ENCODE measurements at places on chromosomes 7 and 10.

GRCh38 chr10:79047875-79048638, 20.7 kb upstream of the ZMIZ1 start:
- no peak for DNase-seq

DNA sequence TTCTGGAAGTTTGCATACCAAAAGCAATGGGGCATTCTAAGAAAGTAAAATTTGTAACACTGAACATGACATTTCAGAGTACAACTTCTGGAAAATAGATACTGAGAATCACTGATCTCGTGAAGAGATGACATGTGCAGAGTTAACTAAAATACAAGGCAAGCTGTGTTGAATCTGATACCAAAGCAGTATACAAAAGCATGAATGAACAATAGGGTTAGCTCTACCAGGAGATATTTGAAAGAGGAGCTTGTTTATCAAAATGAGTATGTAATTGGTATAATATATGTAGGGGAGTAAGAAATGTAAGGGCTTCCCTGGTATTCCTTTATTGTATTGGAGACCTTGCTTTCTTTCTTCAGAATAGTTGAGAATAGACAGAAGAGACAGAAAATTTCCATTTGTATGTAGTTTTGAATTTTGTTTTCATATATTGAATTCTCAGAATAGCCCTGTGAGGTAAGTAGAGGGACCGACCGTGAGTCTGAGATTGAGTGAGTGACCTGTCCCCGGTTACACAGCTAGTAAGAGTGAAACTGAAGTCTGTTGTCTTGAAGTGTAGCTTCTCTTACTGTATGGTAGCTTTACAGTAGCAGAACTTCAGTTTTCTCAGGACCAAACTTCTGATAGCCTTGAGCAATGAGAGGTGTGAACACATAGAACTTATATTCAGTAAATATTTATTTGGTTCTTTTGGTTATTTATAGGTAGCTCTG, 5.0 kb downstream of the HBP1 start:
- DNase-seq = no peak

DNA sequence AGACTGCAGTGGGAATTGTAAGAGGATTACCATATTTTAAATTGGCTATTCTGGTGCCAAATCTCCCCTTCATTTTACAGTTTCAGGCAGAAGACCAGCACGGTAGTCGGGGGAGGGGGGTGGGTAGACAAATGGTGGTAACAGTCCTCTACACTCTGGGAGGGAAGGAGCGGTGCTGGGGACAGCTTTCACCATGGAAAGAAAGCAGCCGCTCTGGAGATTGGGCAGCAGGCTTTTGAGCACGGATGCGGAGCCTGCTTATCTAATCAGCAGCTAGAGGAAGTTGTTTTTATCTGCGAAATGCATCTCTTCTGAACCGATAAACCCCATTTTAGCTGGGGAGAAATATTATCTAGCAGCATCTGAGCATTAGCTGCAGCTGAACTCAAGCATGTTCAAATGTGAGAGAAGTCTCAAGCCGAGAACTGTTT, 28.7 kb downstream of the IKZF1 start:
- no peak for DNase-seq

DNA sequence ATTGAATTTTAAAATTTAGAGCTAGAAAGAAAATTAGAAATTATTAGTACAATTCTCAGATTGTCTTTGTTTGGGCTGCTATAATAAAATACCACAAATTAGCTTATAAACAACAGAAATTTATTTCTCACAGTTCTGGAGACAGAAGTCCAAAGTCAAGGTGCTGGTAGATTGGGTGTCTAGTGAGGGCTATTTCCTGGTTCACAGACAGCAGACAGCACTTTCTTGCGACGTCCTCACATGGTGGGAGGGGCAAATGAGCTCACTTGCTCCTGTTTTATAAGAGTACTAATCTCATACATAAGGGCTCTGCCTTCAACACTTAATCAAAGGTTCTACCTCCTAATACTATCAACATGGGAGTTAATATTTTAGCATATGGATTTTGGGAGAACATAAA, 134.1 kb downstream of the MDFIC start:
- no peak for DNase-seq

GRCh38 chr7:140966561-140967233, 42.0 kb upstream of the BRAF start:
- no peak for DNase-seq

DNA sequence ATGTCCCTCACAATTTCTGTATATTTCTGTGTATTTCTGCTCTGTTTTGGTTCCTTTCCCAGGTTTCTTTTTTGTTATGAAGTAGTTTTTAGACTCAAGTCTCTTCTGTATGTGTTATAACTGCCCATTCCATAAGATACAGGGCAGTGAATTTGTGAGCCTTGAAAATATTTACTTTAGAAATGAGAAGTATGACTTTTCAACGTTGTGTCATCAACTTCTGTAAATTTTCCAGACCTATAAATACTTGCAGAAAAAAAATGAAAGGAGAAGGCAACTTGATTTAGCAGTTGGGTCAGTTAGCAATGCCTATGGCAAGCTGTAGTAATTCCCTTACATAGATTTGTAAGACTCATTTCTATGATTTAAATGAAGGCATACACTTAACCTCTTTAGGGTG, 11.5 kb downstream of the EGFR start:
- no peak for DNase-seq

- no peak for DNase-seq
Observed at GRCh38 chr7:33807779-33808482, 97.4 kb upstream of the BMPER start.

GRCh38 chr7:30545791-30546555, 41.3 kb upstream of the GGCT start:
- no peak for DNase-seq

GRCh38 chr10:75209921-75210281, 695 bp upstream of the VDAC2 start:
- no peak for DNase-seq

GRCh38 chr10:110344622-110345021, 39.9 kb upstream of the SMNDC1 start:
- no peak for DNase-seq

GRCh38 chr10:8817299-8817698, 762.8 kb downstream of the GATA3 start:
- DNase-seq = no peak

DNA sequence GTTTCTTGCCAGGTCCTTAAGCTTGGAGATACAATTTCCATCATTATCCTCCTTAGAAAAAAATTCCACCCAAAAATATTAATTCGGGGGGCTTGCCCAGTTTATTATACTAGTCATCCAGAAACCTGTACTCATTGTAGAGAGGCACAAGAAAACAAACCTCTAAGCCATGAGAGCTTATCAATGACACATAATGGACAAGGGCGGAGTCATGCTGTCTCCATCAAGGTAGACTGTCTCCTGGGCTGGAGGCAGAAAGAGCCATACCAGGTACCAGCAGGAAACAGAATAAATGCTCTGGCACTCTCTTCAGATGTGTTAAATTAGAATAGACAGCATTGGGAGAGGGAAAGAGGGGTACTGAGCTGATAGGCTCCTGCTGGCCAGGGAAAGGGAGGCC, 69.8 kb upstream of the GSDME start:
- DNase-seq = no peak

DNA sequence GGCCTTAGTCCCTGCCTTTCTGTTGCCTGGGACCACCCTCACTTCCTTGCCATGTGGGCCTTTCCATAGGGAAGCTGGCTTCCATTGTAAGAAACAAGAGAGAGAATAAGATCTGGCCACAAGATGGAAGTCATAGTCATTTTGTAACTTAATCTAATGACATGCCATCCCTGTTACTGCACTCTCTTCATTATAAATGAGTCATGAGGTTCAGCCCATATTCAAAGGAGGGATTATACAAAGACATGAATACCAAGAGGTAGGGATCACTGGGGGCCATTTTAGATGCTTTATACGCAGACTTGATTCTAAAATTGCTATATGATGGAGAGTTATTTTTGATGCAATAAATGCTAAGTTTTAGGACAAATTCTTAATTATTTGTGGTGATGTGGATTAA, 75.2 kb upstream of the CELF2 start:
- no peak for DNase-seq

DNA sequence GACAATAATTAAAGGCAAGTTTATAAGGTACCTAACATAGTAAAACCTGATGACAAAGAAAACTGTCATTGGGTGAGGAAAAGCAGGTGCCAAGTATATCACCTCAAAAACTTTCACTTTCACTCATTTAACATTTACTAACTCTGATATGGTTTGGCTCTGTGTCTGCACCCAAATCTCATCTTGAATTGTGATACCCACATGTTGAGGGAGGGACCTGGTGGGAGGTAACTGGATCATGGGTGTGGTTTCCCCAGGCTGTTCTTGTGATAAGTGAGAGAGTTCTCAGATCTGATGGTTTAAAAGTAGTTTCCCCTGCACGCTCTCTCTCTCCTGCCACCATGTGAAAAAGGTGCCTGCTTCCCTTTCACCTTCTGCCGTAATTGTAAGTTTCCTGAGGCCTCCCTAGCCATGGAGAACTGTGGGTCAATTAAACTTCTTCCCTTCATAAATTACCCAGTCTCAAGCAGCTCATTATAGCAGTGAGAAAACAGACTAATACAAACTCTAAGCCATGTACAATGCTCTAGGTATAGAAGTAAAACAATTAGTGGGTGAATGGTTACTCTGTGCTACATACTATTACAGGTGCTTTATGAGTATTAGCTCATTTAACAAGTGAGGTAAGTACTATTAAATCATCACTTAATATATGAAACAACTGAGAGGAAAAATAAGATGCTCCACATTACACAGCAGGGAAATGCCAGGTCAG, 199.0 kb downstream of the CHCHD3 start:
- DNase-seq = no peak

DNA sequence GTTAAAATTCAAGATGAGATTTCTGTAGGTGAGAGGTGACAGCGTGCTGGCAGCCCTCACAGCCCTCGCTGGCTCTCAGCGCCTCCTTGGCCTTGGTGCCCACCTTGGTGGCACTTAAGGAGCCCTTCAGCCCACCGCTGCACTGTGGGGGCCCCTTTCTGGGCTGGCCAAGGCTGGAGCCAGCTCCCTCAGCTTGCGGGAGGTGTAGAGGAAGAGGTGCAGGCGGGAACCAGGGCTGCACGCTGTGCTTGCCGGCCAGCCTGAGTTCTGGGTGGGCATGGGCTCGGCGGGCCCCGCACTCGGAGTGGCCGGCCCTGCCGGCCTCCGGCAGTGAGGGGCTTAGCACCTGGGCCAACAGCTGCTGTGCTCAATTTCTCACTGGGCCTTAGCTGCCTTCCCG, 320.0 kb upstream of the VWC2 start:
- no peak for DNase-seq

DNA sequence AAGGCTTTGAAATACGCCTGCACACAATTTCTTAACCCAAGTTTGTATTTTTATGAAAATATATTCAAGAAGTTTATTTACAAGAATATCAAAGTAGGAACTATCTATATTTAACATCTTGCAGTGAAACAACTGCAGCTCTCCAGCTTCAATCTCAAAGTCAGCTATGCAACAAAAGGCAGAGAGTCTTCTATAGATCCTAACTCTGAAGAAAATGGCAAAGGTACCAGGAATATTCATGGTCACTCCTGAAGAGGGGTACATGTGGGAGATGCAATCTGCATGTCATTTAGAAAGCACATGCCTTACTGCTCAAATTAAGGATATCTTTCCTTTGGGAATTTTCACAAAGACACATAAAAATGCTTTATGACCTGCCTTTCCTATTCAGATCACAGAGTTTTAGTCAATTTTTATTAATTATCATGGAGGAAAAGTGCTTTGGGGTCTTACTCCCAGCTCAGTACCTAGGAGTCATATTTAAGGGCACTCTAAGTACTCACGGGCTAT, 1.5 kb downstream of the ANK3 start:
- no peak for DNase-seq

- DNase-seq = no peak
Observed at GRCh38 chr7:25173184-25173583, 48.1 kb upstream of the CYCS start.

DNA sequence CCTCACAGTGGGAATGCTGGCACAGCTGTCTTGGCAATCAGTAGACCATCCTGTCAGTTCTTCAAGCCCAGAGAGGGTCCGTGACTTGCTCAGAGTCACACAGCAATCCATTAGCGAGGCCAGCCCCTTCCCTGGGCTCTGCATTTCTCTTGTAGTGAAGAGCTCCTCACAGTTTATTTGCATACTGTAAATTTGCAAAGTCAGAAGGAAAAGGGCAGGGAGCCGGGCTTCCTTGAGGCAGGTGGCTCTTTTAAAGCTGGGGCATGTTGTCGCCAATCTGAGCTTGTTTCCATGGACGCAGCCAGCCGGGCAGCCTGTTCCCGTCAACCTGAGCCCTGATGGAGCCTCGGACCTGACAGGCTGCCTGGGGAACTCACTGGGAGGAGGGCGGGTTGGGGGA, 123.4 kb downstream of the CUX1 start:
- DNase-seq = no peak

- DNase-seq = no peak
Observed at GRCh38 chr7:158061026-158061630, 526.5 kb downstream of the PTPRN2 start.

DNA sequence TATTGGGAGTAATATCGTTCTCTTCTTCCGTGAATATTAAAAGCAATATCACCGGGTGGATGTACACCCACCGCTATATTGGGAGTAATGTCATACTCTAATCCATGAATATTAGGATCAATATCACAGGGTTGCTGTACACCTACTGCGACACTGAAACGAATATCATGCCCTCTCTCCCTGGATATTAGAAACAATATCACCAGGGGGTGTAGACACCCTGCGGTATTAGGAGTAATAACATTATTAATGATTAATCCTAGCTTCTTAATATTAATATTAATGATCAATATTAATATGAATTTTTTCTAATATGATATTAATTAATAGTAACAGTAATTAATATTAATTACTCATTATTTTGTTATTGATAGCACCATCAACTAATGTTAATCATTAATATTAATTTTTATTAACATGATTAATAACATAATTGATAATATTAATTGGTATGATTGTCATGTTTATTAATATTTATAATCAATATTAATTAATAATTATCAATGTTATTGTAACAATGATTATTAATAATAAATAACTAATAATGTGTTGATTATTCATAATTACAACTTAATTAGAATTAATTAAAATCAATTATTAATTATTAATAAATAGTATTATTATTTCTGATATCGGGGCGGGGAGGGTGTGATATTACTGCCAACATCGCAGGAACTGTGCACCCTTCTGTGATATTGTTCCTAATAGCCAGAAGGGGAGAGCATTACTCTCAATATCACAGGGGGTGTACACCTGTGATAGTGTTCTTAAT, 121.3 kb upstream of the C1GALT1 start:
- no peak for DNase-seq

- DNase-seq = no peak
Observed at GRCh38 chr7:111842491-111842890, 280.2 kb upstream of the IMMP2L start.

DNA sequence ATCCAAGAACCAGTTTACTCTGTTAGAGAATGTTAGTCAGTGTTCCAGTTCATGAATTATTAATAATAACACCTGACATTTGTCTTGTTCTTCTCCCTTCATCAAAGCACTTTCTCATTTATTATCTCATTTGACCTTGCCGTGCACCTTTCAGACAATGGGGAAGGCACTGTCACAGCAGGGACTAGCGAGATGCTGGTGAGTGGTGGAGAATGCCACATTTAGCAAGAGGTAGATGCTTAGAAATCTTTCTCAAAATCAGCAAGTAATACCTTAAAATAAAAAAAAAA, 34.2 kb upstream of the XRCC2 start:
- DNase-seq = no peak
